ENCODE measurements at places on chromosomes 2 and 18.

- DNase-seq, result peak; percentile 33
Observed at GRCh38 chr2:138787053-138787666, 7.0 kb upstream of the NXPH2 start.

DNA sequence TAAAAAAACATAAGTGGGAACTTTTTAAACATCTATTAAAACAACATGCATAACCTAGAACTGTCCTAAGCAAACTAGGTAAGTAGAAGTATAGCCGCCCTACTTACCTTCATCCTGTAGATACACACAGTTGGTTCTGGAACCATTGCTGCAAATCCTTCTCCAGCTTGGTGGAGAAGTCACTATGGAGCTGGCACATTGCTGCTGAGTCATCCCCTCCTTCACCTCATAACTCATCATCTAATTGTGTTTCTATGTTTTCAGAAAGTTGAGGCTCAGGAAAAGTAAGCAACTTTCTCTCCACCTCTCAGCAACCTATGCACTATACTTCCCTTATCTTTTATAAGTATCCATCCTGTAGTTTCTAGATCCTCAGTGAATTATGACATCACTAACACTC, 269.8 kb upstream of the MMADHC start:
- DNase-seq, result no peak

GRCh38 chr2:190746971-190747761, 98.3 kb downstream of the NAB1 start:
- DNase-seq, result no peak

DNA sequence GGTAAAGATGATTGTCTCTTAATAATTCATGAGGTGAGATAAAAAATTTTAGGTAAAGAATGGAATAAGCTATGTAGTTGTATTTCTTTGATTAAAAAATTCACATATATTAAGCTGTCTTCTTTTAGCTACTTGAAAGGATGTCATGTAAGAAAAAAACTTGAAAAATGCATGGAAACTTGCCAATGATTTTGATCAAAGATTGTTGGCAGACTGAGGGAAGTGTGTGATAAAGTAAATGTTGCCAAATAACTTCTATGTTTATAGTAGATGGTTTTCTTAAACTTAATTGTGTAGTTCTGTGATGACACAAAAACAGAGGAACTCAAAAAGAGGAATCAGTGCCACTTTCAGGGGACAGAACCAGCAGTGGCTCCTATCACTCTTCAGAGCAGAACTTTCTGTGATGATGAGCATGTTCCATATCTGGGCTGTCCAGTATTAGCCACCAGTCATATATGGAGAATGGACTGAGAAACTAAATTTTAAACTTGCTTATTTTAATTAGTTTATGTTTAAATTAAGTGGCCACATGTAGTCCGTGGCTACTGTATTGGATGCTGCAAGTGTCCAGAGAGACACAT, 51.9 kb upstream of the SLC38A11 start:
- peak; percentile 8 for DNase-seq

- no peak for DNase-seq
Observed at GRCh38 chr2:162013514-162014475, 60.2 kb downstream of the DPP4 start.

DNA sequence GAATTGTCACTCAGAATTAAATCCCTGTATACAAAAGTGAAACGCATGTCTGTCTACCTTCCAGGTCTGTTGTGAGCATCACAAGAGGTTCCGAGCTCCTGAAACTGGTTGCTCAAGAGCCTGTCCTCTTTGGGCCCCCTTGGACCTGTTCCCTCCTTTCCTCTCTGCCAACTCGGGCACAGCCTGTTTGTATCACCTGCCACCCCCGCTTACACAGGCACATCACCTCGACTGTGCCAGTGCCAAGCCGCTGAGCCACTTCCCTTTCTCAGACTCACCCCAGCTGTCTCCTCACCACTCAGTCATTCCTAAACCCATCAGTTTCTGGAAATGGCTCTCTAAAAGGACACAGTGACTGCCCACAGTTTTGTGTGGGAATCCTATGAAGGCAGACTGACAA, 3.1 kb downstream of the EFR3B start:
- DNase-seq, result no peak

DNA sequence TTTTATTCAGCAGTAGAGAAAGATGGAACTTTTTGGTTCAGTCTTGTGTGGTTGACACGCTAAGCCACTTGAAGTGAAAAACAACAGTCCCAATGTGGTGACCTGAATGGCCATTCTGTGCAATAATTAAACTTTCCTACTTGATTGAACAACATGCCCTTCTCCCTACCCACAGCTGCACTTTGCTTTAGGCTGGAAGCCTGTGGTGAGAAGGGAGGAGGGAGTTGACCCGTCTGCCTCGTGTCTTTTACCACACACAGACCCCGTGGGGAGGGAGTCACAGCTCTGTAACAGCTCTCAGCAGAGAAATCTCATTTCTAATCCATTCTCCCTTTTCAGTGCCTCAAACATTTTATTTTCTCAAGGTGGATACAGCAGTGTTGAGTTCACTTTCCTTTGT, 138.2 kb upstream of the PKDCC start:
- no peak for DNase-seq
